ENCODE measurements at places on chromosomes 5 and 9. TPM values are rescaled to one million over a fixed set of nuclear protein-coding genes. Genes with fewer than 3 reads are reported as not detected.

DNA sequence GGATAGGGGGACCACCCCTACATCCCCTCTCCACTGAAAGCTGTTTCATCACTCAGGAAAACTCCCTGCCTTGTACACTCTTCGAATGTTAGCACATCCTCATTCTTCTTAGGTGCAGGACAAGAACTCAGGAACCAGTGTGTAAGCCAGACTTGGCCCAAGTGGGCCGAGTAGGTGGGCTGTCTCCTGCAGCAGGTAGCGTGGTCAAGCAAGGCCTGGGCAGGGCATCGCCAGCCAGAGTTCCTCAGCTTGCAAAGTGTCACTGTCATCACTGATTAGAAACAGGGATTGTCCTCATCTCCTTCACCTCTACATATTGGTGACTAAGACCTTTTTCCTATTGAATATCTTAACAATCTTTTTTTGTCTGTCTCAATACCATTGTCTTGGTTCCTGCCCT lies 22.3 kb downstream of the SMIM15 start:
- no peaks in the 10 kb centered on the region for H3K36me3 ChIP-seq
- no peaks in the 10 kb centered on the region for H3K4me1 ChIP-seq

DNA sequence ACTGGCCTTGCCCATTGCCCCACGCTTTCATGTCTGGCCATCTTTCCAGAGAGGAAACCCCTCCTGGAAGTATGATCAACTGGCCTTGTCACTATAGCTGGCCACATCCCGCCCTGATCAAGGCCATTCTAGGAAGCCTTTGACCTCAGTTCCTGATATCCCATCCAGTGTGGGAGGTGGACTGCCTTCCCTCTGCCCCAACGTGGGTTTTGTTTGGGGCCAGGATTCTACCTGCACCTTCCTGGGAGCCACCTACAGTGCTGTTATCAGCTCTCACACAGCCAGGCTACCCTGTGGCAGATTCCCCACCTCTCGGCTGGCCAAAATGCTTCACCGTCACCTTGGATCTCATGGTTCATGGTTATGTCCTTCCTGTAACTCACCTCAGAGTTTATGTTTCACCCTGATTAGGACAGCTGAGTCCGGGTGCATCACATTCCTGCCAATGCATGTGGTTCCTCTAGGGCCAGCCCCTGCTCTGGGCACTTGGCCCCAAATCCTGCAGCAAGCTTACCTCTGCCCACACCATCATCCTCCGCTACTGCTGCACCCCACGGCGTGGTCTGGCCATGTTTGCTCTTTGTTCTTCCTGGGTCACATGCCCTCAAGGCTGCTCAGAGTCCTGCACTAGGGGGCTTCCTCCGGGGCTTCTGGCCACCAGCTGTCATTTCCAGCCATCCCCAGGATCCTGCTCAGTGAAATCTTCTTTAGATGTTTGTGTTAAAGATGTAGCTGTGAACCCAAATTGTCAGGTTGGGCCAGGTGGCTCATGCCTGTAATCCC lies 24.2 kb upstream of the S1PR3 start:
- no peak overlapping the region for H3K27ac ChIP-seq
- H3K4me1 ChIP-seq: no peaks in the 10 kb centered on the region
- H3K36me3 ChIP-seq: no peaks in the 10 kb centered on the region
- H3K4me3 ChIP-seq: no peak overlapping the region
- no peaks in the 10 kb centered on the region for H3K27me3 ChIP-seq

Gene COL5A1
- polyA plus RNA-seq: 692 TPM

Gene TSSK1B
- not detected for polyA plus RNA-seq

Gene ALDH7A1
- 53.8 TPM for polyA plus RNA-seq

DNA sequence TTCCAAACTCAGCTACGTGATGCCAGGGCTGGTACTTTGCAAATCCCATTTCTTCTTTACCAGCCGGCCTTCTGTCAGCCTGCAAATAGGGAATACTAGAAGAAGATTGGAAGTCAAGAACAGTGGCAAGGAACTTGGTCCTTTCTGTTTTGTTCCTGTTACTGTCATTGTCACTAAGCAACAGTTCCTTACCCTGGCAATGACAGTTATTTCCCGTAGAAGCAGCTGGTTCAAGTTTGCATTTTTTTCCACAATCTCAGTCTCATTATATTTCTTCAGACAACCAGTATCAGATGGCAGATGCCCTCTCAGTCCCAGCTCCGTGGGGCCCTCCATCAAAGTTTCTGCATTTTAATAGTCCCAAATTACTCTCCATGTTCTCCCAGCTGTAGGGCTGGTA lies 9.1 kb upstream of the C1QTNF2 start:
- H3K4me1 ChIP-seq: peaks cover 33% of the 10 kb centered on the region
- H3K36me3 ChIP-seq: no peaks in the 10 kb centered on the region
- DNase-seq: peak; percentile 85
- H3K4me3 ChIP-seq: no peak overlapping the region
- peak overlapping the region; percentile 64 for H3K27ac ChIP-seq
- H3K27me3 ChIP-seq: no peaks in the 10 kb centered on the region

DNA sequence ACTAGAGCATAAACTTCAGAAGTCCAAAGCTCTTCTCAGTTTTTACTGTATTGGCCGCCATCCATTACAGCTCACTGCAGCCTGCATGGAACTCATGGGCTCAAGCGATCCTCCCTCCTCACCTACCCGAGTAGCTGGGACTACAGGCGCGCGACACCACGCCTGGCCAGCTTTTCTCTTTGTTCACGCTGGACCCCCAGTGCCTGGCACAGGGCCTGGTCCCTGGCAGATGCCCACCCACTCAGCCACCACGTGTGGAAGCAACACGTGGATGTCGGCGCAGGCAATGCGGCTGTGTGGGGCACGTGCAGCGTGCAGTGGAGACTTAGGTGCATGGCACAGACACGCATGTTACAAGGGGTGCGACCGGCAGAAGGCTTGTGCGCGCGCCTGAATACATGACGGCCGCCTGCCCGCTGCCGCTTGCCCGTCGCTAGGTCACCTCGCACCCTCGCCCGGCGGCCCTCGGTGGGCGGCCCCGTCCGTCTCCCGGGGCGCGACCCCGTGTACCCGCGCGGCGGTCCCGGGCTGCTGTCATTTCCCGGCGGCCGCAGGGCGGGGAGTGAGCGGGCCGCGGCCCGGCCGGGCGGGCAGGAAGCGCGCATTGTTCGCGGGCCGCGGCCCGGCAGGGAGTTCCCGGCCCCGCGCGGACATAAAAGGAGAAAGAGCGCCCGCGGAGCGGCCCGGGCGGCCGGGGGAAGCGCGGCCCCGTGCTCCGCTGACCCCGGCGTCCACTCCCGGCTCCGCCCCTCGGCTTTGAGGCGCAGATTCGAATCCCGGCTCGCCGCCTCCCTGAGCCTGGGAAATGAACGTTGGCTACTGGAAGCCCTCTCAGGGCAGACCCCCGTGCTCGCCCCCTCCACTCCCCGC lies 24.1 kb upstream of the PTGS1 start:
- no peaks in the 10 kb centered on the region for H3K36me3 ChIP-seq
- peaks cover 15% of the 10 kb centered on the region for H3K4me1 ChIP-seq
- DNase-seq: peak; percentile 58
- H3K27ac ChIP-seq: peak overlapping the region; percentile 75
- H3K27me3 ChIP-seq: peaks cover 16% of the 10 kb centered on the region
- peak overlapping the region; percentile 42 for H3K4me3 ChIP-seq

DNA sequence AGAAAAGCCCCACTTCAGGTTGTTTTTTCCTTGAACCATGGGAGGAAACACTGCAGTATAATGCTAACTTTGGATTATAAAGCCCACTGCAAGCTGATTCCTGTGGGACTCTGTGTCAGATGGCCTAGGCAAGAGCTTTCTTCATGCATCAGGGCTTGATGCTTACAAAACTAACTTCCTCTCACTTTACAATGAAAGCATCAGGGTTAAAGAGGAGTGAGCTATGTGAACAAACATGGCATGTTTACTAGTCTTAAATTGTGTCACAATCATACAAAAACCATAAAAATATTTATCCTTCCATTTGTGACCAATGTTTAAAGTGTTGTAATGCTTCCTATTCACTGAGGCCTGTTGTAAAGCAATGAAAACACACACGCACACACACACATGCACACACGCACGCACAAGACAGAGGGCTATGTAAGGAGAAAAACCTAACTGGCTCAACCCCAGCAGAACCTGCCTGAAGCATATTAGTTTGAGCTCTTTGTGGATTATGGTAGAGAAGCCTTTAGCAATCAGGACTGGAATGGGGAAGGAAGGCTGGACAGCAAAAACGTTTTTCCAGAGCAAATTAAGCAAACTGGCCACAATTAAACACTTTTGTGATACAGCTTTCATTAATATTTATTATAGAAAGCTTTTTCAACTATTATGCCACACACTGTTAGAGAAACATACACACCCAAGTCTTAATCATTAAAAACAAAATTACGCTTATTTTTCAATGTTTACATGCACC lies 122.2 kb downstream of the AUH start:
- no peak for DNase-seq
- H3K4me1 ChIP-seq: no peaks in the 10 kb centered on the region
- peaks cover 2% of the 10 kb centered on the region for H3K36me3 ChIP-seq
- H3K27ac ChIP-seq: no peak overlapping the region

Gene CBY3
- 0.61 TPM for polyA plus RNA-seq

DNA sequence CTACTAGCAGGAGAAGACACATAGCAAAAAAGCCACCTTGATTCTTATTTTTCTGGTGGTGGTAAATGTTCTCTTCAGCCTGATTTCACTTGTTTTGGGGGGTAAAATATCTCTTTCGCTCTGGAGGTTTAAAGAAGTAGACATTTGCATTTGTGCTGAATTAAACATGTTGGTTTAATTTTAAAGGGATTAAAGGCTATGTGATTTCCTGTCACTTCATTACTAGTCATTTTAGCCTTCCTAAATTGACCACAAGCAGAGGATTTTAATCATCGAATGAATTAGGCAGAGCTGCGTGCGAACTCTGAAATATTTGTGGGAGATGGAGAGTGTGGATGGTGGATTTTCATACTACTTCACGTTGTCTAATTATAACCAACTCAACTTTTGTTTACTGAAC lies 4.8 kb downstream of the RASGRF2 start:
- H3K27ac ChIP-seq: no peak overlapping the region
- DNase-seq: no peak
- H3K4me1 ChIP-seq: peaks cover 6% of the 10 kb centered on the region
- no peaks in the 10 kb centered on the region for H3K36me3 ChIP-seq

DNA sequence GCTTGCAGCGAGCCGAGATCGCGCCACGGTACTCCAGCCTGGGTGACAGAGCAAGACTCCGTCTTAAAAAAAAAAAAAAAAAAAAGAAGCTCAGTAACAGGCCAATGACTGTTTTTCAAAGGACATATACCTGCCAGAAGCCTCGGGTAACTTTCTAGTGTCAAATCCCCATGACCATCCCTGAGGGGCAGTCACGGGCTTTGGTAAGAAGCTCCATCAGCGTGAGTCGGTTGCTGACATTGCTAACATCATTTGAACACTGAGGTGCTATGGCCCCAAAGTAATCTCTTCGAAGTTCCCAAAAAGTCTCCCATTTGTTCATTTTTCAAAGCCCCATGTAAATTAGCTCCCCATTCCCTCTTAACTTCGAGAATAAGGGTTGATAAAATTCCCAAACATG lies 11.6 kb downstream of the NAIP start:
- H3K4me3 ChIP-seq: no peak overlapping the region
- no peaks in the 10 kb centered on the region for H3K4me1 ChIP-seq
- H3K27me3 ChIP-seq: no peaks in the 10 kb centered on the region
- H3K36me3 ChIP-seq: no peaks in the 10 kb centered on the region
- no peak overlapping the region for H3K27ac ChIP-seq
- DNase-seq: no peak

Gene GABRA1
- not detected for polyA plus RNA-seq

DNA sequence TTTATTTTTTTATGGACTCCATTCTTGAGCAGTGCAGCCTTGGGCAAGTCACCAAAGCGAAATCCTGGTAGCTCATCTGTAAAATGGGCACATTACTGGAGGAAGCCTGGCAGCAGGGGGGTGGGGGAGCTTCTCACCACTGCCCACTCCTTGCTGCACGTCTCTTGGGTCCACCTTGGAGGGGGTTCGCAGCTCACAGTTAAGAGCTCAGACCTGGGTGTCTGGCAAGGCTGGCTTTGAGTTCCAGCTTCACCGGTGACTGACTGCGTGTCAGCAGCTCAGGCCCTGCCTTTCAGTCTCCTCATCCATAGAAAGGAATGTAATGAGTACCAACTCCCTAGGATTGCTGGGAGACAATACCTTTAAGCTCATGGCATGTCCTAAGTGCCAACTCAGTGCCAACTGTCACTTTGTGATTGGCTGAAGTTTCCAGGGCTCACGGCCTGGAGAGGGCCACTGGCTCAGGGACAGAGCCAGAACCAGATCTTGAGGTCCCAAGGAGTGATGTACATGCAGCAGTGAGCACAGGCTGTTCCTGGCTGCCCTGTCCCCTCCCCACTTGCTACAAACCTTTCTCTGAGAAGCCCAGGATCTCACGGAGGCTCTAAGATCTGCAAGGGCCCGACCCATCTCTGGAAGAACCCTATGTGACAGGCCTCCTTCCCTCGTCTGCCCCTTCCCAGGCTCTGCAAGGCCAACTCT lies 72.9 kb downstream of the C9orf50 start:
- H3K36me3 ChIP-seq: no peaks in the 10 kb centered on the region
- H3K4me1 ChIP-seq: peaks cover 24% of the 10 kb centered on the region
- no peak for DNase-seq
- peak overlapping the region; percentile 13 for H3K27ac ChIP-seq

Gene SLC4A9
- polyA plus RNA-seq: not detected

DNA sequence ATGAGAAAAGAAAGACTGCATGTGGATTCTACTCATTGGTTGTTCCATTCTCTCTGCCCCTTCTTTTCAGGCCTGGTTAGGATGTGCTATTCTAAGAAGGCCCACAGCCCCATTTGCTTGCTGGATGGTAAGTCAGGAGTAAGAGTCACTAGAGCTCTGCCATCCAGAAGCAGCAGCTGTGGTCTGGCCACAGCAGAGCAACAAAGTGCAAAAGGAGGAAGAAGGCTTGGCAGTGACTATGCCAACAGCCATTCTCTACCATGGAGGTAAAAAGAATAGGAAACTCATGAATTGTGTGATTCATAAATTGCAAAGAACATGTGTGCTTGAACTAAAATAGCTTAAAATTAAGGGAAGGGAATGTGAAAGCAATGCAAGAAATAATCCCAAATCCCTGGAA lies 20.9 kb downstream of the KLHL3 start:
- H3K36me3 ChIP-seq: no peaks in the 10 kb centered on the region
- H3K27ac ChIP-seq: no peak overlapping the region
- H3K4me1 ChIP-seq: no peaks in the 10 kb centered on the region
- no peak overlapping the region for H3K4me3 ChIP-seq

GRCh38 chr9:133839822-133840329 lies 101.7 kb upstream of the SARDH start:
- peak; percentile 64 for DNase-seq
- H3K4me3 ChIP-seq: no peak overlapping the region
- H3K4me1 ChIP-seq: peaks cover 57% of the 10 kb centered on the region
- H3K27ac ChIP-seq: peak overlapping the region; percentile 32
- no peaks in the 10 kb centered on the region for H3K36me3 ChIP-seq
- H3K27me3 ChIP-seq: no peaks in the 10 kb centered on the region

Gene KCNV2
- polyA plus RNA-seq: 0.33 TPM

Data from muscle of leg (tissue), 16 donors.